ENCODE measurements at places on chromosomes 12 and 14. TPM values are rescaled to one million over a fixed set of nuclear protein-coding genes. Genes with fewer than 3 reads are reported as not detected.
A peak's percentile ranks its signal among the peaks of the same experiment; 100 is the strongest.

- H3K36me3 ChIP-seq, result no peaks in the 10 kb centered on the region
- no peak overlapping the region for H3K27ac ChIP-seq
- DNase-seq, result no peak
- no peak overlapping the region for H3K4me3 ChIP-seq
- H3K4me1 ChIP-seq, result no peaks in the 10 kb centered on the region
These were observed 356.9 kb upstream of the STXBP6 start for GRCh38 chr14:25406818-25407217.

- no peaks in the 10 kb centered on the region for H3K36me3 ChIP-seq
- no peaks in the 10 kb centered on the region for H3K27me3 ChIP-seq
- H3K4me1 ChIP-seq, result no peaks in the 10 kb centered on the region
- H3K27ac ChIP-seq, result no peak overlapping the region
- DNase-seq, result no peak
These were observed 155.5 kb upstream of the NTF3 start for GRCh38 chr12:5276327-5276880.

DNA sequence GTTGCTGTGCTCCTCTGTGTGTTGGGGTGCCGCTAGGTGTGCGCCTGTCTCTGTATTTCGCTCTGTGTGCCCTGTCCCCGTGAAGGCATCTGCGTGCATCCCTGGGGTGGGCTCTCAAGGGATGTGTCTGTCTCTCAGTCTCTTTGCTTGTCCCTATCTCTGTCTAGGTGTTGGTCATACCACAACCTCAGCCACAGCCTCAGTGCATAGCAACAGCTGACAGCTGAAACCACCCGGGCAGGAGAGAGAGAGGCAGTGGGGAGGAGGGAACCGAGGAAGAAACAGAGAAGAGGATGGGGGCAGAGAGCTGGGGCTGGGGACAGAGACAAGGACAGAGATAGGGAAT, 953 bp upstream of the NXPH4 start:
- peaks cover 34% of the 10 kb centered on the region for H3K4me1 ChIP-seq
- peaks cover 2% of the 10 kb centered on the region for H3K36me3 ChIP-seq
- H3K27ac ChIP-seq, result peak overlapping the region; percentile 53

Gene NGB
- not detected for total RNA-seq

DNA sequence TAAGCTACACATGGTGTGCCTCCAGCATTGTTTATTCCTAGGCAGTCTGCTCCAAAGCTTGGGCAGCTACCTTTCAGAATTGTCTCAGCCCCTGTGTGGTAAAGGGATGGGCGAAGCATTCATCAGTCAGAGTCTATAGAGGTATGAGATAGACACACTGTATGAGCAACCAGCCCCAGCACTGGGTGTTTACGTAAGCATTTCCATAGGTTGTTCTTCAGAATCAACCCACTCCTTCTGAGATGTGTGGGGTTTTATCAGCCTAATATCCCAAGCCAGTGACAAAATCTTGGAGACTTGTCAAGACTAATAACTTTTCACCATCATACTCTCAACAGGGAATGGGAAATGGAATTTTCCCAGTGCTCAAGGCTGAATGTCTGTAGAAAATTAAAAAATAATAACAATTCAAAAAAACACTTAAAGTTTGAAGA, 98.2 kb downstream of the BTG1 start:
- H3K27me3 ChIP-seq, result no peaks in the 10 kb centered on the region
- no peak overlapping the region for H3K27ac ChIP-seq
- no peak overlapping the region for H3K4me3 ChIP-seq
- H3K36me3 ChIP-seq, result peaks cover 3% of the 10 kb centered on the region

Gene RNASE7
- not detected for total RNA-seq

Gene SCNN1A
- total RNA-seq, result 1.1 TPM

GRCh38 chr14:65134651-65135579, 32.6 kb upstream of the MAX start:
- H3K27ac ChIP-seq, result peak overlapping the region; percentile 1
- no peak overlapping the region for H3K4me3 ChIP-seq
- peaks cover 5% of the 10 kb centered on the region for H3K27me3 ChIP-seq
- no peak for DNase-seq

DNA sequence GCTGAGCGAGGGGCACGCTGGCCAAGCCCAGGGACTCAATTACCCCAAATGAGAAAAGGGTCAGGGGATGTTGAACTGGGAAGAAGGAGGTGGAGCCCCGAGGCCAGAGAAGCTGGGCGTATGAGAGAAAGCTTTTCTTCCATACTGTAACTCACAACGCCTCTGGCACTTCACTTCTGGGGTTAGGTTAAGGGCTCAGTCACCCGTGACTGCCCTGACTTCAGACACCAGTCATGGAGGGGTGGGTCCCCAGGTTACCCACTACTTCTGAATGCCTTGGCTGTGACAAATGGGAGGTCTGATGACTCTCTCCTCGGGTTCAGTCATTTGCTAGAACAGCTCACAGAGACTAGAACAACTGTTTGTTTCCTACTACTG, 5.5 kb upstream of the GPR132 start:
- H3K4me3 ChIP-seq, result no peak overlapping the region
- H3K4me1 ChIP-seq, result peaks cover 34% of the 10 kb centered on the region
- H3K27me3 ChIP-seq, result peaks cover 4% of the 10 kb centered on the region
- H3K27ac ChIP-seq, result no peak overlapping the region
- peak; percentile 30 for DNase-seq

DNA sequence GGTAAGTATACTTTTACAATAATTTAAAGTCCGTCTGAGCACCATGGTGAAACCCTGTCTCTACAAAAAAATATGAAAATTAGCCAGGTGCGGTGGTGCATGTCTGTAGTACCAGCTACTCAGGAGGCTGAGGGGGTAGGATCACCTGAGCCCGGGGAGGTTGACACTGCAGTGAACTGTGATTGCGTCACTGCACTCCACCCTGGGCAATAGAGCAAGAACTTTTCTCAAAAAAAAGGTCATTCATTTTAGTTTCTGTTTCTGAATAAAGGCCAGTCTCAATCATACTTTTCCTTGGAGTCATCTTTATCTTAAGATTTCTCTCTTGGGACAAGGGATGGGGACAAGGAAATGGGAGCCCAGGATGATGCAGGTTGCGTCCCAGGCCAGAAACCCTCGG, 12.9 kb downstream of the ANKRD13A start:
- no peak for DNase-seq
- H3K4me3 ChIP-seq, result no peak overlapping the region
- H3K36me3 ChIP-seq, result peaks cover 37% of the 10 kb centered on the region
- no peaks in the 10 kb centered on the region for H3K27me3 ChIP-seq

GRCh38 chr12:120992989-120993388, 14.6 kb downstream of the HNF1A start:
- H3K27ac ChIP-seq, result no peak overlapping the region
- H3K4me1 ChIP-seq, result no peaks in the 10 kb centered on the region
- H3K36me3 ChIP-seq, result no peaks in the 10 kb centered on the region
- peaks cover 24% of the 10 kb centered on the region for H3K27me3 ChIP-seq
